ENCODE measurements at places on chromosomes 4 and X.

DNA sequence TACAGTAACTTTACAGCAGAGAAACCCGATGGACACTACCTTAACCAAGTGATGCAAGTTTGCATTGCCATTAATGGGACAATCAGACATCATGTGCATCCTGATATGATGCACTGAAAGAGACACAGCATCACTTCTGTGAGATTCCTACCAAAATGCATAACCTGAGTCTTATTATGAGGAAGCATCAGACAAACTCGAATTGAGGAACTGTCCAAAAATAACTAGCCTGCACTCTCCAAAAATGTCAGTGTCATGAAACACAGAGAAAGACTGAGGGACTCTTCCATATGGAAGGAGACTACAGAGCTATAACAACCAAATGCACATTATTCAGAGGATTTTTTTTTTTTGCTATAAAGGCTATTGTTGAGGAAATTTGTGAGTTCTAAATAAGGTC is 66.6 kb upstream of the IQSEC2 start:
- no peak for DNase-seq

DNA sequence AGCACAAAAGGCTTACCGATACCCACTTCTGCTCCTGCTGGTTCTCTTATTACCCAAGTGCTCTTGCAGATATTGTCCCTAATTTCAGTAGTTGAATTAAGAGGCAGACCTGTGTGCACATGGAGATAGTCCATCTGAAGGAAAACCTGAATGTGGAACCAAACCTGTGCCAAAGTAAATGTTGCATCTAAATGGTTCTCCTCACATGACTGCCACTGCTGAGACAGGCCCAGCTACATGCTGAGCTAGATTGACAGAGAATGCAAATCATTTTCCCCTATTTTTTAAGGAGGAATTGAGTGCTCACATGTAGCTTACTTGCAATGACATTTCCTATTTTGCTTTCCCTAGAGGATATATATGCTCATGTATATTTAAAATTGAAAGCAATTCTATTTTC is 609.1 kb upstream of the TECRL start:
- no peak for DNase-seq

GRCh38 chr4:183129675-183130074 is 30.6 kb downstream of the WWC2 start:
- DNase-seq = no peak

GRCh38 chrX:14022019-14022418 is 7.7 kb downstream of the GEMIN8 start:
- DNase-seq = no peak

GRCh38 chr4:121278811-121279368 is 101.9 kb downstream of the QRFPR start:
- DNase-seq = no peak

- no peak for DNase-seq
These were observed 144.1 kb downstream of the PACRGL start for GRCh38 chr4:20844311-20844710.

- no peak for DNase-seq
These were observed 565.7 kb upstream of the SMIM31 start for GRCh38 chr4:164188236-164188635.

- no peak for DNase-seq
These were observed at the start of gene SH3BP2 for GRCh38 chr4:2792711-2793585. Gene SH3BP2 (plus strand): TSS chr4:2793085. CDS start chr4:2820618, 27,533 bp downstream.

DNA sequence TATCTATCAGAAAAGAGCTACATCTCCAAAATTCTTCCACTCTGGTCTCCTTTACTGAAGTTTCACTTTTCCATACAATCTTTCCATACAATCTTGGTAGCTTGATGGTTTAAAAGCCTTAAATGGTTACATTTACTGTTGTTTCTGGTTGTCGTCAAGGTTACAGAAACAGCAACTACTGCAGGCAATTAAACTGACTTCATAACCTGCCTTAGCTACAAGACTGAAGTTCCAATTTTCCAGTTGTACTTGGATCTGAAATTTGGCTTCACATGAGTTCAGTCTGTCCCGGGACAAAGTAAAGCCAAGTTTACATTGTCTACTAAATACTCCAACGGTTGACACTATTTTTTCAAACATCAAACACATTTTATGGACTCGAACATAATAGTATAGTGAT is 326.4 kb downstream of the ANKRD50 start:
- no peak for DNase-seq

DNA sequence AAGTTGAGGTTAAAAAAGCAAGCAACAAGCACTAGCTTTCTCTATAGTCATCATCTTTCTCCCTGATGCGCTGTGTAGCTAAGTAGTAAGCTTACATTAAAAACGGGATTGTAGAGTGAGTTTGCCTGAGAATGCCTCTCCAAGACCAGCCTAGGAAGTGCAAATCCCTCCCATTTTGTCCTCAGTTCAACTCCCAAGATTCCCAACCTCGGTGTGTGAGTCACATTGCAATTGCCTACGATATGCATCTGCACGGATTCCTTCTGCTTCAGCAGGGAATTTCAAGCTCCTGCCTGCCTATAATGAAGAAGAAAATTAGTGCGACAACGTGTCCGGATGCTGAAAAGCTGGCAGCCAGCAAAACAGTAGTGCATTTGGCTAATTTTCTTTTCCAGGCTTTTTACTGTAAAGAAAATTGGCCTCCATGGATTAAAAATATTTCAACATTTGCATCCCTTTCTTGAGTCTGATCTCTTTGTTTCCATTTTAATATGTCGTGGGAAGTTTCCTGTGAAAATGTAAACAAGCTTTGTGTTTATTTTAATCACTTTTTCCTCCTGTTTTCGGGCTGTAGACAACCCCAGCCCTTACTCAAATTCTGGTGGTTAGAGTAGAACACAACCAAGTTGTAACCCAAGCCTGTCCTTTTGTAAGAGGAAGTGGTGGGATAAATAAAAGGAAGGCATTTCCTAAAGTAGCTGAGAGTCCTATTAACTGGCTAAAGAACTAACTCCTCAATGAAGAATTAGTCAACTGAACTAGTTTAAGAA is 58.4 kb upstream of the TET2 start:
- no peak for DNase-seq

GRCh38 chrX:153569475-153569874 is 29.5 kb downstream of the CCNQ start:
- DNase-seq = no peak

DNA sequence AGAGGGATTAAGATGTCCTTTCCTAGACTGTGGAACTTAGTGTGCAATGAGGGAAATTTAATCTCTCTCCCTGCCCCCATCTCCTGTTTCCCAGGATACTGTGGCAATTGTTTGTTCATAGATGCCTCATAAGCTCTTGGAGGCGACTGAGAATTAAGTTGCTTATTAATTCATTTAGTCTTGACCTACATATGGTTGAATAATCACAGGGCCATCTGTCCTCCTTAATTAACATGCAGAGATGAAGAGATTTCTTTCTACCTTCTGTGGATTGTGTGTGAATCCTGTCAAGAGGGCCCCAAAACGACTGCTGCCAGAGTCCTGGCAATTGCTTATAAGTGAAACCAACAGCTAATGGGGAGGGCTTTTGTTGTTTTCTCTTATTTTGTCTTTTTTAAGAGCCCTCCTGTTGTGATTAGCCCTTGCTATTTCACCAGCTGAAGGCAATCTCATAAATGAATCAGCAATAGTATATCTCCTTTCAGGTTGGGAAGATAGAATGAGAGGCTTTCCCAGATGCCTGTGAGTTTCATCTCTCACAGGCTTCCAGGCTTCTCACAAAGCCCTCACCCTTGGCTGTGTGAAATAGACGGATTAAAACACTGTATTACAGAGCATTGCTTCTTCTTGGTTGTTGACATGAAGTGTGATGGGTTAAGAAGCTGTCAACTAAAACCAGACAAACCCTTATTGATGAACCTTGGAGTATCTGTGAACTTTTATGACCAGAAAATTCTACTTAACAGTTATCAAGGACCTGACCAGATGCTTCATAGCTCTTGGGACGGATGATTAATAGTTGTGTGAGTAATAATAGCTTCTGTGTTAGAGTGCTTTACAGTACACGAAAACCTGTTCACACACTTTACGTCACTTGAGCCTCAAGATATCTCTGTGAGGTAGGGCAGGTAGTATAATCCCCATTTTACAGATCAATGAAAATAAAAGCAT is 58.5 kb downstream of the PGRMC2 start:
- DNase-seq = no peak

DNA sequence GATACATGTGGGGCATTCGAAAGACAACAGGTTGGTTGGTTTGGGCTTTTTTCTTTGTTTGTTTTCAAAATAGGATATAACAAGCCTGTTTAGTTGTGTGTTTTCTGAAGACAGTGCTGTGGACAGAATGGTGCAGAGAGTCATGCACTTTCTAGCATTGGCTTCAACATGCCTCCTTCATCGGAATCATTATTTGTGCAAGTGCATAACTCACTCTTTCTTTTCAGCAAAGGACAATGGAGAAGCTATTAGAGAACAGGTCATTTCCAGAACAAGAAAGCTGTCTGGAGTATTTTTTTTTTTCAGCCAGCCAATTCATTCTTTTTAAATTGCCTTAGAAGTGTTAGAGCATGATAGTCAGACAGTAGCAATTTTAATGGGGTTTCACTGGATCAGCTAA is 225.8 kb downstream of the STK32B start:
- DNase-seq = no peak

DNA sequence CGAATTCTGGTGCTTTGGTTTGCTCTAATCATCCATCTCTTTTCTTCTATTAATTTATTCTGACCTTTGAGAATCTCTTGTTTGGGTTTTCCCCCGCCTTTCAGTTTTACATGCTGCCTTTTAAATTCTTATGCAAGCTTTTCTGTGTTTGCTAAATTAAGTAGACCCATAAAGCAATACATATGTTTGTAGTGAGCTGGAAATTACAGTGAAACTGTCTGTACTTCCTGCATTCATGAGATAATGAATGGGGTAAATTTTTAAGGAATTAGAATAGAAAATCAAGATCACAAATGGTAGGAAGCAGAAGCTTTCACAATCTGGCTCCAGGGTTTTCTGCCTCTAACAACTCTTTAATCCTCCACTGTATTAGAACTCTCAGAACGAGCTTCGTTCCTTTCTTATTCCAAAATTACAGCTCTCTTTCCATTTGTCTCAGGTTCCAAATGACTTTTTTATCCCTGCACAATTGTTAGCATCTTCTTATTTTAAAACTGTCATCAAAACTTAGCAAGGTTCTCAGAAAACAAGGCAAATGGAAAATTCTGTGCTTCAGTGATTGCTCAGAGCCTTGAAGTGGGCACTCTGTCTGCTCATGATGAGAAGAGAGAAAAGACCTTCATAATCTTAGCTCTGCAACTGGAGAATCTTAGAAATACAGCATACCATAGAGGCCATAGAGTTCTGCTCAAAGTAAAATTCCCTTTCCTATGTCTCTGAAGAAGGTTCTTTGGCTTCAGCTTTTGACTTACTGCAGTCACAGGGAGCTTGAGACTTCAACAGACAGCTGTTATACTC is 108.2 kb downstream of the EGF start:
- no peak for DNase-seq

DNA sequence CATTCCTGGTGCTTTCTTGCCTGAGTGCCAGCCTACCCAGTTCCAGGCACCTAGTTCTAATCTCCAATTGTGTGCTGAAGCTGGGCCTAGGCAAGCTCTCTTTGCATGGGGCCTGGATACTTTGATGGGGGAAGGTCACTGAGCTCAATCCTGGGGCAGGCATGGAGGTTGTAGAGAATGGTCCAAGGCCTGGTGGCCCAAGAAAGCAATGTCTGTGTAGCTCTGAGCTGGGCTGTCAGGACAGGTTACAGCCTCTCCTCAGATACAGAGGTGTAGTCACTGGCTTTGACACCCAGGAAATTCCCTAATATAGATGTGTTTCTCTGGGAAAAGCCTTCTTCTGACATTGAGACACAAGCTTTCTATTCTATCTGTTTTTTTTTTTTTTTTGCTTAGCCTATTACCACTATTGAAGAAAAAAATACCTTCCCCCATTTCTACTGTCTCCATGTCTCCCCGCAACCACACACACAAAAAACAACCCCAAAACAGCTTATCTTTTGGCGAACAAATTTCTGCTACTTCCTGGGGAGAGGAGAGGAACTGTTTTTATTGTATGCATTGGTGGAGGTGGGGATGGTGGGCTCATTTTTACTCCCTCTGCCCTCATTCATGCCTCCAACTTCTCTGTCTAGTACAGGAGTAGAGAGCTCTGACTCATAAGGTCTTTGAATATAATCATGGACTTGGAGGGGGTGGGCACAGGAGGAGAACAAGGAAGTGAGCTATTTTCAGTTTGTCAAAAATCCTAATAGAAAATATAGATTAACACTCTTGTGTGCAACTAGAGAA is 66.7 kb upstream of the DHX15 start:
- no peak for DNase-seq

- DNase-seq = no peak
These were observed 345.1 kb upstream of the SMIM31 start for GRCh38 chr4:164408831-164409230.

DNA sequence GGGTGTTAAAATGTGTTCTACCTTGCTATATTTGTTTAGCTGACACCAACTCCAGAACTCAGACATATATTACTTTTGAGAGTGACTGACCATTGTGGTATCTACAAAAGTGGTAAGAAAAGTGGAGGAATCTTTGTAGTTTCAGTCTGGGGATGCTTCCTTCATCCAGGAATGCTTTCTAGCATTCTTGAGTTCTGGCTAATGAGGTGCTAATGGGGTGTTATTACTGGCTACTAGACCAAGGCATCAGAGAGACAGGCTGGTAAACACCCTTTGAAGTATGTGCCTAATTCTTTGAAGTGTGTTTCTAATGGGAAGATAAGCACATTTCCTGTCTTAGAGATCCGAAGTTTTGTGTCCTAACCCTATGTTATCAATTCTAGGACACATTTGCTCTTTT is 310.4 kb downstream of the SPRY1 start:
- DNase-seq = no peak

DNA sequence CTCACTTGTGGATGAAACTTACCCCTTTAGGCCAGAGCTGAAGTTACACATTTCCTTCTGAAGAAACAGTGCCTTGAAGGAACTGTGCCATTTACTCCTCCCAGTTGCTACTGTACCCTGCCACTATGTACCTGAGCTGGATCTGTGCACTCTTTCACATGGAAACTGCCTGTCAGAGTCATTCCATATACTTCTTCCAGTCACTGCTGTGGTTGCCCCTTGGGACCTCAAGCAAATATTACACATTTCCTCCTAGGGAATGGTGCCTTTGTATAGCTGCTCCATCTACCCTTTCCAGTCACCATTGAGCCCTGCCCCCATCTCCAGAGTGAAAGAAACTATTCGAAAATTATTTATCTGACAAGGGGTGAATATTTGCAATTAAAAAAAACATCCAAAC is 1328.3 kb downstream of the TECRL start:
- DNase-seq = no peak

GRCh38 chr4:3220476-3221183 is 28.3 kb upstream of the MSANTD1 start:
- no peak for DNase-seq

GRCh38 chr4:41963105-41963504 is 18.5 kb upstream of the DCAF4L1 start:
- DNase-seq = no peak

DNA sequence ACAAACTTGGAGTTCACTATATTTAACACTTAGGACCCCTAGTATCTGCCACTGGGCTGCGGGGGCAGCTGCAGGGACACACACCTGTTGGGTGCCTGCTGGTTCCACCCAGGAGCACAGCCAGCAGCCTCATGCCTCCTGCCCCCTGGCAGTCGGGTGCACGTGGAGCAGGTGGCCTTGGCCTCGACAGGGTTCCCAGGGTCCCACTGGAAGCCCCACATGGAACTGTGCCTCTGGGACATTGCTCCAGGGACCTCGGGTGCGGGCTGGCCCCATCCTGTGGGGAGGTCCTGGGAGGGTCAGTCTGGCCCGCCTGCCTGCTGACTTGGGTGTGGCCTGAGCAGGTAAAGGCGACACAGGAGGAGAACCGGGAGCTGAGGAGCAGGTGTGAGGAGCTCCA is 18.0 kb downstream of the TACC3 start:
- no peak for DNase-seq

Data from activated CD8-positive, alpha-beta memory T cell treated with anti-CD3 and anti-CD28 coated beads for 48 hours (primary cell).